ENCODE measurements at places on chromosomes 1 and 21.

GRCh38 chr1:205455581-205456382, at the start of gene BLACAT1:
TSS of gene BLACAT1 (minus strand) at chr1:205456045.
- no peak for DNase-seq

- DNase-seq, result no peak
Observed at GRCh38 chr1:84387480-84388163, 10.7 kb upstream of the DNASE2B start.

DNA sequence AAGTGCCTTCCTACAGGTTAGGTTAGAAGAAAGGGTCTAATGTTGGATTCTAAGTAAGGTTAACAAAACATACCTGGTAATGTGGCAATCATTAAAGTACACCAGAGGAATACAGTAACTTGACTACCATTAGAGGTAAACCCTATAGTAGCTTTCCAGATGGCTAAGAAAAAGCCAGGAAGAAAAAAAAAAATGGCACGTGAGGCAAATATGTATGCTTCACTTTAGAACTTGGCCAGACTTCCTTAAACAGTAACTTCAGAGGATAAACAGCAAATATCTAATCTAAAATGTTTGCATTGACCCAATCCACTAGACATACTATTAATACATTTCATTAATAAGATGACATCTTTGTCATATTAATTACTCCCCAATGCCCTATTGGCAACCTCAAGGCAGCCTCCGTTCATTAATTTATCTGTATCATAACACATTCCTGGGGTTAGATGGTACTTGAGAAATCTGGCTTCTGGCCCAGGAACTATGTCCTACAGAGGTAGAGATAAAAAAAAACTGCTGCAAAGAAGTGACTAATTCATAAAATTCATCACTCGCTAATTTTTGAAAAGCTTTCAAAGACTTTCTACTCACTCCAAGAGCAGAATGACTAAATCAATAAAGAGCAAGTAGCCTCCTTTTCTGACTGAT, 5.8 kb downstream of the DCAF8 start:
- no peak for DNase-seq

DNA sequence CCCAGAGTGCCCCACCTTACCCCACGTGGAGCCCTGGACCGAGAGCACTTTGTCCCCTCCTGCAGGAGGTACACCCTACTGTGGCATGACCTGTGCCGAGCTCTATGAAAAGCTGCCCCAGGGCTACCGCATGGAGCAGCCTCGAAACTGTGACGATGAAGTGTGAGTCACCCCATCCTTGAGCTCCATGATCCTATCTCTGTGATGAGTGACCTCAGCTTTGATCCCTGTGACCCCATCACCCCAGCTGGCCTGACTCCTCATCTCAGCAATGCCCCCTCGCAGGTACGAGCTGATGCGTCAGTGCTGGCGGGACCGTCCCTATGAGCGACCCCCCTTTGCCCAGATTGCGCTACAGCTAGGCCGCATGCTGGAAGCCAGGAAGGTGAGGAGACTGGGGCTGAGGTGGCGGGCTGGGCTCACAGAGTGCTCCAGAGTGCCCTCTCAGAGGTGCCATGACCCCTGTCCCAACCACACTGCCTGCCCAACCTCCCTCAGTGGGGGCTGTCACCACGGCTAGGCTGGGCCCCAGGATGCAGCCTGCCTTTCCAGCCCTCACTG, 16.2 kb upstream of the MPL start:
- DNase-seq, result no peak

DNA sequence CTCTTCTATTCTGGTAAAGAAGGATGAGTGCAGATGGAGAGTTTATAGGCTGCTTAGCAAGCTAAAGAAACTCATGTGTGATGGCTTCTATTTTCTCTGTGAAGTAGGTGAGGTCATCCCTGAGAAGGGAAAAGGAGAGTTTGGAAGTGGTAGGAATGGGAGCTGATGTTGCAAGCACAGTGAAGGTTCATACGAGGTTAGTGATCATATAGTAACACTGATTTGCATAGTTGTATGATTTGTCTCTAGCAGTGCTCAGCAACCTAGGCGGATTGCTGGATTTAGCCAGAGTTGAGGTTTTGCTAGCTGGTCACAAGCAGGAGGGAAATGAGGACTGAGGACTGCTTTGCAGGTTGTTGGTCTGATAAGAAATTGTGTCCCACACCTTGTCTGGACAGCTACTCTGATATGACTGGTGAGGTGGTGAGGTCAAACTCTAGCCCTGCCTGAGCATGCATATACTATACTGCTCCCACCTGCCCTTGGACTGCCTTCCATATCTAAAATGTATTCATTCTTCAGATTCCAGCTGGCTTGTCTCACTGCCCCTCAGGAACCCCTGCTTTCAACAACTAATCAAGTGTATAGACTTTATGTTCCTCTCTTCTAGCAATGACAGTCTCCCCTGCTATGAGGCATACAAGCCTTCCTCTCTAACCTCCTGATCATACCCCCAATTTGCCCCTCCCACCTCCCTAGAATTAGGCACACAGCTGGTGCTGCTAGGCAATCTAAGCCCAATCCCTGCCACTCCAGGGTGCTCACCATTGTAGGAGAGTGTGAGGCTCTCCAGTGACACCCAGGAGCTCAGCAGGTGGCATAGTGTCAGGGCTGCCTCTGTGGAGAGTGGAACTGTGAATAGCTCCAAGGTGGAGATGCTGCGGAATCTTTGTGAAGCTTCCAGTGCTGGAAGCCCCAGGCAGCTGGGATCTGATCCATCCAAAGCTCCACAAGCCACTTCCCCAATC, 18.5 kb downstream of the LRRC41 start:
- DNase-seq, result no peak

- DNase-seq, result no peak
Observed at GRCh38 chr1:2049718-2050431, at the start of gene PRKCZ. TSS of gene PRKCZ (plus strand) at chr1:2050411. CDS start at chr1:2050631, 220 bp downstream.
